ENCODE measurements at places on chromosomes 6 and 20. TPM values are rescaled to one million over a fixed set of nuclear protein-coding genes. Genes with fewer than 3 reads are reported as not detected.

GRCh38 chr6:142551274-142551811 is 249.5 kb downstream of the ADGRG6 start:
- DNase-seq, result no peak

- DNase-seq, result no peak
These were observed 103.7 kb upstream of the RNF217 start for GRCh38 chr6:124858564-124858963.

GRCh38 chr6:14290772-14291330 is 173.3 kb downstream of the CD83 start:
- DNase-seq, result no peak

DNA sequence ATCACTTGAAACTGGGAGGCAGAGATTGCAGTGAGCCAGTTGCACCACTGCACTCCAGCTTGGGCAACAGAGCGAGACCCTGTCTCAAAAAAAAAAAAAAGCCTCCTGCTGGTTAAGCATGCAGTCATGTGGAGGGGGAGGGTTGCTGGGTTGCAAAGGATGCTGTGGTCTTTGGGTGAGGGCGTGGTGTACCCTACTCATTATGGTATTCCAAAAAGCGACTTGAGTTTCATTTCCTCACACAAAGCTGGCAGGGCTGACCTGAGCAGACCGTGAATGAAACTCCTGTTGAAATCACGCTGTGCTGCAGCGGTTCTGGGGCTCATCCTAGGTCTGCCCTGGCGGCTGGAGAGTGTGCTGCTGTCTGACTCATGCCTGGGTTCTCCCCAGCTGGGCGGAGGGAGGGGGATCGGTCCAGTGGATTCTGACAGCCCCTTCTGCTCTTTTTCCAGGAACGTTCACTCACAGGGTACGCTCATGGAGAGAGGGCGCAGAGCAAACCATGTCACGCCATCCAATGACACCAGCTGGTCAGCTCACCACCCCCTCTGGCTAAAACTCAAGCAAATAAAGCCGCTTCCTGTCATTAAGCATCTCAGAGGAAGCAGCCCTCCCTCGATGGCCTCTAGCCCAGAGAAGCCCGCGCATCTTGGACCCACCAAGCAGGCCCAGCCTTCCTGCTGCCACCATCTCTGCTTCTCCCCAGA is 166.2 kb downstream of the SCML4 start:
- peak; percentile 67 for DNase-seq

DNA sequence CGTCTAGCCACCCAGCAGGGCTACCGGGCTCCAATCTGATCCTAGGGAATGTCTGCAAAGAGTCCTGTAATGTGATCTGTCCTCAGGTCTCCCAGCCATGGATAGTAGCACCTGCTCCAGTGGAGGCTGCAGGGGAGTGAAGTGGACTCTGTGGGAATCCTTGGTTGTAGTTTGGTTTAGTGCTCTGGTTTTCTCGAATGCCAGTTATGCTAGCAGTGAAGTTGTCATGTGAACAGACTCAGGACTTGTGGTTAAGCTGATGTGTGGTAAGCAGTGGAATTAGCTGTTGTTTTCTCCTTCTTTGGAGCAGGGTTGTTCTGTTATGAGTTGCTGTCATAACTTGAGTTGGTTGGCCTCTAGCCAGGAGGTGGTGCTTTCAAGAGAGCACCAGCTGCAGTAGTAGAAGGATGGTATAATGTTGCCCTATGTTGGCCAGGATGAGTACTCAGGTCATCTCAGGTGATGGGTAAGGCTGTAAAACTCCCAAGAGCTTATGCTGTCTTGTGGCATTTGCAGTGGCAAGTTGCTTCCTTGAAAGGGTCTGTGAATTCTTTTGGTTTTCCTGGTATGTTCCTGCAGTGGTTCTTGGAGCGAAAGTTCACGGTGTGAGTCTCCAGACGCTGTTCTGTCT is 390.2 kb downstream of the UTRN start:
- no peak for DNase-seq

GRCh38 chr6:166595949-166596348 is 9.5 kb upstream of the RAMACL start:
- DNase-seq, result no peak

DNA sequence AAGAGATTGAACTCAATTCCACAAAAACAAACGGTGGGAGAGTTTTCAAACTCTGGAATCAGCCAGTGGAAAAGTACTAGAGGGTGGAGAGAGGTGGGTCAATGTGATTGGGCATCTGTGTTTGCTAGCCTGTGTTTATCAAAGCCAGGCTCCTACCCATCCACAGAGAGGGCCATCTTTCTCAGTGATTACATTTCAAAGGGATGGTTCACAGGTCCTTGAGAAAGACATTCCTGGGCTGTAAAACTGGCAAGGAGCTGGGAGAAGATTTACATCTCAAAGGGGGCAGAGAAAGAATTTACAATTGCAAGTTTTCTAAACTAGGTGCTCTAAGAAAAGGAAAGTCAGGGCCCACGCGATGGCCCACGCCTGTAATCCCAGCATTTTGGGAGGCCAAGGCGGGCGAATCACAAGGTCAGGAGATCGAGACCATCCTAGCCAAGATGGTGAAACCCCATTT is 146.8 kb upstream of the UST start:
- no peak for DNase-seq

DNA sequence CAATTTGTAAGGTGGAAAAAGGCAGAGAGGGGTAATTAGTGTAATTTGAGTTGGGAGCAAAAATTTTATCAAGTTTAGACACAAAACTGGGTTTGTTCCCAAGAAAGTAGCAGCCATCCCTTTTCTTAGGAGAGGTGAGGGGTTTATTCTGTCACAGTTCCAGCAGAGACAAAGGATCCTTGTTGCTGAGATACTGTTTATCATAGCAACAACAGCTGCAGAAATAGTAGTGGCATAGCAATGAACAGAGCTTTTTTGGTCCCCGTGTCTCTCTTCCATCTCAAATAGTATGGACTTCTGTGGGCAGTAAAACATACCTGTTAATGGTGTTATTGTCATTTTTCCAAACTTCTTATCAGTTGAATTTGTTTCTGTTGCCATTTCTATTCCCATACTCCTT is 23.9 kb downstream of the ZKSCAN8 start:
- no peak for DNase-seq

- DNase-seq, result no peak
These were observed 51.7 kb downstream of the CNKSR3 start for GRCh38 chr6:154458565-154459470.

DNA sequence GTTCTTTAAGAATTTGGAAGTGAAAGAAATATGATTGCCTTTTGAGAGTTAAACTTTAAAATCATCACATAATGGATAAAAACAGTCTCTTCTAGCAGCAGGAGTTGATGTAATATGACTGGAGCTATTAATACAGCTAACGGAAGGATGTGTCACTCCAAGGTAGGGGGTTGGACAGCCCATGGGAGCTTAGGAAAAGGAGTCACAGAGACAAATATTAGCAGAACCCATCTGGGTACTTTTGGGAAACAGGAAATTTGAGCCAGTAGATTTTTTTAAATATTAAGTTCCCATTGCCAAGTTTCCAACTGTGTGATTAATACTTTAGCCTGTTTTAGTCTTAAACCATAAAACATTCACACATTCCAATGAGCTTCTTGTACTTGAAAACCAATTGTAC is 164.7 kb upstream of the RIMS1 start:
- DNase-seq, result no peak

DNA sequence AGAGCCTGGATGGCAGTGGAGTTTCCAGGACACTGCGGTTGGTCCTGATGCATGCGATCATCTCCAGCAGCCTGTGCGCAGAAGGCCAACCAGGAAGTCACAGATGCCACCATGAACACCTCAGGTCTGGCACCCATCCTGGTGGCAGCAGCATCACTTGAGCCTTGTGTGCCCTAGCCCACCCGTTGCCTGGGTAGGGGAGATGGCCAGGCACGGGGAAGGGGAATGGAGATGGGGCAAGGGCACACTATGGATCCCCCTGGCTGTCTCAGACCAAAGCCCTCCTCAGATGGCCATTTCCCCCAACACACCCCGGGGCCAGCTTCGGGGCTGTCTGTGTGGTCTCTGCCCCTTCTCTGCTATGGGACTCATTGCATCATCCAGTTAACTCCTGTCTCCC is 58.3 kb downstream of the GNAS-AS1 start:
- DNase-seq, result no peak

DNA sequence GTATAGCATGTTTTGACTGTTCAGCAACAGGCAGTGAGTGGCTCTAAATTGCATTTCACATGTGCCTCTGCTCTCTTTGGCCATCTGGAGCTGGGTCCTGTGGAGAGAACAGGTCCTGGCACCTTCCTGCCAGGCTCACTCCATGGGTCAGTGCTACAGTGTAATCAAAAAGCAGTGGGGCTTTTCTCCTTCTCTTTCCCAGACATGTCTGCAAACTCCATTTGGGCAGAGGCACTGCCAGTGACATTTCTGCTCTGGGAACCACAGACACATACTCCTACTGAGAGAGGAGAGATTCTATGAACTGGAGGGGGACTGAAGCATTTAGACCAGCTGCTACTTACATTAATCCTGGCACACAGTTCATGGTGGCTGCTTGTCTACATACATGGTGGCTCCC is 68.3 kb upstream of the TRAF3IP2 start:
- no peak for DNase-seq

DNA sequence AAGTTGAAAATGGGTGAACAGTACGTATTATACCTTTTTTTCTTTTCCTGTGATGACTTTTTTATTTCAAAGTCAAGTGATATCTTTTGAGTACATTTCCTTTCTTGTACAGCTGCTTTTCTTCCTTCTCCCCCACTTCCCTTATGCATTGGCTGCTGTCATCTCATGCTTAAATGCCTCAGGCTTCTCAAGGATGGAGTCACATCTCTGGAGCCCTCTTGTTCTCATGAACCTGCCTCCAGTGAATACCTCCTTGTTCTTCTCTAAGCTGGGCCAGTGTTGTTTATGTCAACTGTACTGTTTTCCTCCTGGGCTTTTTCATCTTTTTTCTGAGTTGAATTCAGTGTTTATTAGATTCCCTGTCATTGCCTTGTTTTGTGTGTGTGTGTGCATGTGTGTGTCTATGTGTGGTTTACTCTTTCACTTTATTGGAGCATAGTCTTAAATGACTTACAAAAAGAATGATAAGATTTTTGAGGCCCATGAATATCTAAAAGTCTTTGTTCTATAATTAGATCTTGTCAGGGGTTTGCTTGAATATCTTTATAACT is 23.6 kb downstream of the STXBP5 start:
- DNase-seq, result no peak

Gene CAPN11
- 0.97 TPM for total RNA-seq

Gene SASH1
- total RNA-seq, result 36.2 TPM

Gene ZSCAN23
- 1.2 TPM for total RNA-seq

Gene FAM83C
- total RNA-seq, result not detected

Gene PIM1
- 101 TPM for total RNA-seq
